ENCODE measurements at places on chromosomes 2 and 18. TPM values are rescaled to one million over a fixed set of nuclear protein-coding genes. Genes with fewer than 3 reads are reported as not detected.
A peak's percentile ranks its signal among the peaks of the same experiment; 100 is the strongest.

The C2orf72 gene
- 0.28 TPM for total RNA-seq

The CCT7 gene
- total RNA-seq, result 198 TPM

GRCh38 chr2:160493227-160494028 lies at the start of gene RBMS1:
Gene RBMS1 (minus strand): TSS chr2:160493807. CDS start chr2:160493363, 444 bp downstream.
- peak; percentile 31 for ATAC-seq

DNA sequence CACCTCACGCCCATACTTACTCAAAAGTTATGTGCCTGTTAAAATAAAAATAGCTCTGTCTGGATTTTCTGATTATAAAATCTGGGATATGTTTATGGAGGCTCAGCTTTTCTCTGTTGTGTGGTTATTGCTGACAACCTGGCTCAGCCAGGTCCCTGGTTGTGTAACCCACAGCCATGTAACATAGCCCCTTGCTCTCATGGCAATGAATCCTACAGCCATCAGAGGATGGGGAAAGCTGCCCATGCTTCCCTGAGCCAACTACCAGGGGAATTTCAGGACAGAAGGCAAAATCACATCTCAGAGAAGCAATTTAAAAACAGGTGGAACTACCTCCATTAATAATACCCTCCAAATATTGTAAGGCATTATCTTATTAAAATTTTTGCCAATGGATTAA lies 29.7 kb downstream of the ST8SIA5 start:
- ATAC-seq, result no peak

DNA sequence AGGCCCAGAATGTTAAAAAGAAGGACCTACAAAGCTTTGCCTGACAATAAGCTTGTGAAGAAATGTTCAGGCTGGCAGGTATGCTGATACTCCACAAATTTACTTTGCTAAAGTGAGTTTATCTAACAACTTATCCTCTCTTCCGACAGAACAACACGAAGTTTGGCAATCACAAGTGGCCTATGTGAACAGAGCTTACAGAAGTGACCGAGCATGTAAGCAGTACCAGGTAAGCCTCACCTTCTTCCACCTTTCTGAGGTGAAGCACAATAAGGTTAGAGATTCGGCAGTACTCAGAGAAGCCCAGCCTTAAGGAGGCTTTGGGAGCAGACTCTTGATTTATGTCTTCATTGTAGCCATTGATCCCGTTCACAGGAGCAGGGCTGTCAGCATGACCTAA lies 9.0 kb upstream of the LCT start:
- no peak for ATAC-seq

- ATAC-seq, result no peak
Measured at GRCh38 chr2:61149074-61149473, 12.9 kb upstream of the C2orf74 start.

DNA sequence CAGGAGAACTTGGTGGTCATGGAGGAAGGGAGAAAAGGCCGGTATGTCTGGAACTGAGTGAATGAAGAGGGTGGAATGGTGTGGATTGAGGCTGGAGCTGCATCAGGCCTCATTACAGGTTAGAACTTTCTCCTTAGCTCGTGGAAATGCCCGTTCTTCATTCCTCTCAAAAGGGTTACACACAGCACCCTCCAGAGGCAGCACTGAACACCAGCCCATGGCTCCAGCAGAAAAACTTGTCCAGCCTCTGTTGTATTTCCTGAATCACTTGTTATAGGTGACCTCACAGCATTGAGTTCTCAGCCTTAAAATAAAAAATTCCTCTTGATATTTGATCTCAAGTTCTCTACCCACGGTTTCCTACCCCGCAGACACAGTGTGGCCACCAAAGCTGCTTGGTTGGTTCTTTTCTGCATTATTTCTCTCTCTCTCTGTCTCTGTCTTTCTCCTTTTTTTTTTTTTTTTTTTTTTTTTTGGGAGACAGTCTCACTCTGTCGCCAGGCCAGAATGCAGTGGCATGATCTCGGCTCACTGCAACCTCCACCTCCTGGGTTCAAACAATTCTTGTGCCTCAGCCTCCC lies 89.6 kb downstream of the ITGB1BP1 start:
- peak; percentile 67 for ATAC-seq

DNA sequence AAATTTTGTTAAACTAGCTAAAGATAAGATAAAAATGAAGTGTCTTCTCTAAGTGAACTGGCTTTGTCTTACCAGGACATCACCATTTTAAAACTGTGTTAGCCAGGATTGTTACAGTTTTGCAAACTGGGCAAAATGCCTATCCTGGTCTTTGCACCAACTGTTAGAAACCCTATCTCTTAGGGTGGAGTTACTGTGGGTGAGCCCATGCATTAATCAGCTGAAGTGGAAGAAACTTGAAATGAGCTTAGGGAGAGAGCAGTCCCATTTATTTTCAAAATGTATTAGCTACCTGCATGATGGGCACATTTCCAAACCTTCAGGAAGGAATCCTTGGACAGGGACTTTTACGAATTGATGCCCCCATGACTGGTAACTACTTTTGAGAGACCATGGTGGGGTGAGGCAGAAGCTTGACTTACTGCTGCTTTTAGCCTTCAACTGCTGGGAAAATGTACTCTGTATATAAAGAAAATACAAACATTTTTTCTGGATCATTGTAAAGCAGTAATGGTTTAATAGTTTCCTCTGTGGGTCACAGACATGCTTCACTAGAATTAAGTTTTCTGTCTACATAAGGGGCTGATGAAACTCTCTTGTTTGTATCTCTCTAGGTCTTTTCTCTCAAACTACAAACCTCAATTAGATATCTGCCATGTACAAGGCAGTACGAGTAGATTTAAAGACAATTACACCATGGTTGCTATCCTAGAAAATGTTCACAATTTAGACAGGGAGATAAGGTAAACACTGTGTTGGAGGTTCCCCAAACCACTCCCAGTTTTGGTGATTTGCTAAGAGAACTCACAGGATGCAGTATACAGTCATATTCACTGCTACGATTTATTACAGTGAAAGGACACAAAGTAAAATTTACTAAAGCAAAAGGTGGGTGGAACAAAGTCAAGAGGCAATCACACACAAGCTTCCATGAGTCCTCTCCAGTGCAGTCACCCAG lies 321.4 kb upstream of the MMADHC start:
- ATAC-seq, result peak; percentile 18

DNA sequence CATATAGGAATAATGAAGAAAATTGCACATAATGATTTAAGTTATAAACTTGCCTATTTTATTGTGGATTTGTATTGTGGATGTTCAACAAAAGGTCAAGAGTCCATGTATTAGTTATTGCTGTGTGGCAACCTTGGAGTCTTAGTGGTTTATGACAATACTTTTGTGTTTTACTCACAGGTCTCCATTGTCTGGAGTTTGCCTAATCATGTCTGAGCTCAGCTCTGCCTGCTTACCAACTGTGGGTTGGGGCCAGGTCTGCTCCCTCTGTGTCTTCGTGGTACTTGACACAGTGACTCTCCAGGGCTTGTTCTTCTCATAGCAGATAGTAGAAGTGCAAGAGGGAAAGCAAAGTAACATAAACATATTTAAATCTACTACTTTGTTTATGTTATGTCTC lies 382.5 kb downstream of the CBLN2 start:
- no peak for ATAC-seq

DNA sequence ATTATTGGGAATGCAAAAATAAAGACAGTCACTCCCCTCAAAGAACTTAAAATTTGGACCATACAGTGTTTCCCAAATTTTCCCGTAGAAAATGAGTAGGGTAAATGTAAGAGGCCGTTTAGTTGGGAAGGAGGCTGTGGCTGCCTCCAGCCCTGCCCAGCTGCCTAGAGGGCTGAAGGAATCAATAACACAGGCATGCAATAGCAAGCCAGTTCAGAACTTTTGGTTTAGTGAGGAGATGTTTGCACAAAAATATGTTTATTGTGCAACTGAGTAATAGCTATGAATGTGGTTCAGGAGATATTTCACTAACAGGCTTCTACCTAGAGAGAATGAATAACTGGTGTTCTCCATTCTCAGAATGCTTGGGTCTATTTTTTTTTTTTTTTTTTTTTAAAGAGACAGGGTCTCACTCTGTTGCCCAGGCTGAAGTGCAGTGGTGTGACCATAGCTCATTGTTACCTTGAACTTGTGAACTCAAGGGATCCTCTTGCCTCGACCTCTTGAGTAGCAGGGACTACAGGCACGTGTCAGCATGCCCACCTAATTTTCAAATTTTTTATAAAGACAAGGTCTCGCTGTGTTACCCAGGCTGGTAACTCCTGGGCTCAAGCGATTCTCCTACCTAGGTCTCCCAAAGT lies 23.6 kb downstream of the UGP2 start:
- no peak for ATAC-seq

DNA sequence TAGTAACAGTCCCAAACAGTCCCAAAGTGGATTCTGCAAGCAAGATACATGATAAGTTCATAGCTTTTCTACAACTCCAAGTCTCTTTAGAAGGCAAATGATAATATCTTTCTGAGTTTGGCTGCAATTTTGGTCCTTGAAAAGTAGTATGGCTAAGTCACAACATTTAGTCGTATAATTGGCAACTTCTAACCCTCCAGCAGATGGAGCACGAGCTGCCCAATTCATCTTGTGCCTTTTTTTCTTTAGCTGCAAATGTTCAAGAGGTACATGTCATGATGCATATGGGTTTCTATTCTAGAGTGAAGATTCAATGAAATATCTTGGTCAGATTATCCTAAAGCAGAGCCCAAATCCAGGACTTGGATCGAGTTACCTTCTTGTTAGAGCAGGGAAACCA lies 127.0 kb upstream of the KLHL14 start:
- no peak for ATAC-seq
